ENCODE measurements at places on chromosomes 2 and 18.

- DNase-seq: no peak
These were observed 37.0 kb downstream of the STAT4 start for GRCh38 chr2:191113761-191114160.

- DNase-seq: no peak
These were observed 199.1 kb upstream of the NRXN1 start for GRCh38 chr2:51231071-51231470.

DNA sequence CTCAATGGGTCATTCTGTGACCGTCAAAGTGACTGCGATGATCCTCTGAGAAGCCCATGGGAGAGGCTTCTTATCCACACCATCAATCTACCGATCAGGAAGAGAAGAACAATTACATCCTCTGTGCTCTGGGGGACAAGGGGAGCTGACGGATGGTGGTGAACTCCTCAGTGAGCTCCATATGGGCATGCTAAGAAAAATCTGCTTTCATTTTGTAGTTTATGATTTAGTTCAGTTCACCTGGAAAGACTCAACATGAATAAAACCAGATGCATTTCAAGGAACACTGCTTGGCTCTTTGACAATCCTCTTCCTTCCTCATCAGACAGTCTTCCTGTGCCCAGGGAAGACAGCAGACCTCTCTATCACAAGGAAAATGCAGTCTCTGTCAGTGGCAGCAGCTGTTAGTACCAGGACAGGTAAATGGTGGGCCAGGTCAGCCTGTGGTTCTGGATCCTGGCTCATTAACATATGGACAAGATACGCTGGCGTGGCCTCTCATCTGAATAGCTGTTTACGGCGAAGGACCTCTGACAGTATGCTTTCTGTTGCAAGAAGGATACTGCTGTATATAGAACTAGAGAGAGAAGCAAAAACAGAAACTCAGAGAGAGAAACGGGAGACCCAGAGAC lies 176.9 kb downstream of the BCL2 start:
- no peak for DNase-seq

DNA sequence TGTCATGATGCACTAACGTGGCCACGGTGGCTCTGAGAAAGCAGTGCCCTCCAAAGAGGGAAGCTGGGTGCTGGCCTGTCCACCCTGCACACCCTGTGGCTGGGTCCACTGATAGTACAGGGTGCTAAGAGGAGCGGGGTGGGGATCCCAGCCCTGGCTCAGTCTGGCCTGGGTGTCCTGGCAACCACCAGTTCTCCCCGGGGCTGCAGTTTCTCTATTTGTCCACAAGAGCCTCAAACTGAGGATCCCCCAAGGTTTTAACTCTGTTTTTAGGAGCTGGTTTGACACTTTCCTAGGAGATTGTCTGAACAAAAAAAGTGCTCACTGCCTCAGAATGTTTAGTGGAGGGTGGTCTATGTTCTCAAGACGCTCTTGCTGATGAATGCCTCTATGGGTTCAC lies 29.0 kb downstream of the EDAR start:
- DNase-seq: no peak

GRCh38 chr18:7637269-7637668 lies 70.2 kb downstream of the PTPRM start:
- DNase-seq: no peak

Measured in NCI-H446 (cell line).